Adrenal gland (tissue), 19 donors: ENCODE measurements at places on chromosomes 6 and 20. TPM values are rescaled to one million over a fixed set of nuclear protein-coding genes. Genes with fewer than 3 reads are reported as not detected.

Gene RIPOR3
- 135 TPM for polyA plus RNA-seq

Gene KHDC1
- 1.0 TPM for polyA plus RNA-seq

DNA sequence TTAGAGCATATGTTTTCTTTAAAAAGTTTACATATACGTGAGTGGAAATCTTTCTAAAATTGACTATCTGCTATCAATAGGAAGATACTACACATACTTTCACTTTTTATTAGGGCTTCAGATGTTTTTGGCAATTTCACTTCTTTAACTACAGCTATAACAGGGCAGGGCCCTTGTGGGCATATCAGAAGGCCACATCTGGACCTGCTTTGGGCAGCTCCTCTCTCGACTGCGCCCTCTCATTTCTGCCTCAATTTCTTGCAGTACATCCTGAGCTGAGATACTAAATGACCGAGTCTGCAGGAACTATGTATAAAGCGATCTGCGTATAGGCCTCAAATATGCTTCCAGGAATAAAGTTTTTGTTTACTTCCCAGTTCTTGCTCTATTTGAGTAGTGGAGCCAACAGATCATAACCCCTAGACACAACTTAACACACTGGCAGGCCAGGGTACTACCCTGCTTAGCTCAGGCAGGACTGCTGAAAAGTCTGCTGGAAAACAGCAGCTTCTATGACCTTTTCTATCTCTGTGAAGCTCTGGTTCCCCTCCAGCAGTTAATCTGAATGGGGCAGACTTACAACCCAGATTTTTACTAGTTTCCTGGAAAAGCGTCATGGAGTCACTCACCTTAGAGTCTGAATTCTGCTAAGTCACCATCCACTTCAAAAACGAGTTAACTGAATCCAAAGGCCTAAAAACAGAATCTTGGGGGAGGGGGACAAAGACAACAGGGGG lies 12.7 kb downstream of the GCLC start:
- H3K4me1 ChIP-seq = peaks cover 4% of the 10 kb centered on the region
- peak overlapping the region; percentile 11 for H3K27ac ChIP-seq
- H3K27me3 ChIP-seq = no peaks in the 10 kb centered on the region
- DNase-seq = no peak
- H3K36me3 ChIP-seq = no peaks in the 10 kb centered on the region

DNA sequence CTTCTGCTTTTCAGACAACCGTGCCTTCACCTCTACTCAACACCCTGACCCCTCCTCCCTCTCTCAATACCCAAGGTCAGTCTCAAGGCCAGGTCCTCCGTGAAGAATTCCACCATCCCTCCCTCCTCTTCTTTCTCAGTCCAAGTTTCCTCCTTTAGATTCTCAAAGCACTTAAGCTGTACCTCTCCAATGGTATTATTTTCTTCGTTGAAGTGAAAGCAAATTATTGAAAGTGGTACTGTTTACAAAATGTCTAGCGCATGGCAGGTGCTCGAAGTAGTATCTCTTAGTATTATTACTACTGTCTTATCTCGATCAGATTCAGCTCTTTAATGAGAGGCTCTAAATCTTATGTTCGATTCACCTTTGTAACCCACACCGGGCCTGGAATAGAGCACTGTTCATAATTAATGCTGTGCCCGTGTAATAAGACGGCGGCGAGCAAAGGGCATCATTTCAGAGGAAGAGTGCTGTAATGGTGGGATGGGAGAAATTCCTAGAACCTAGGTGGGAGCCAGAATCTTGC lies 593 bp upstream of the RALGAPB start:
- no peaks in the 10 kb centered on the region for H3K36me3 ChIP-seq
- no peaks in the 10 kb centered on the region for H3K27me3 ChIP-seq
- no peak for DNase-seq
- peak overlapping the region; percentile 93 for H3K27ac ChIP-seq
- peaks cover 25% of the 10 kb centered on the region for H3K4me1 ChIP-seq
- peak overlapping the region; percentile 71 for H3K4me3 ChIP-seq

DNA sequence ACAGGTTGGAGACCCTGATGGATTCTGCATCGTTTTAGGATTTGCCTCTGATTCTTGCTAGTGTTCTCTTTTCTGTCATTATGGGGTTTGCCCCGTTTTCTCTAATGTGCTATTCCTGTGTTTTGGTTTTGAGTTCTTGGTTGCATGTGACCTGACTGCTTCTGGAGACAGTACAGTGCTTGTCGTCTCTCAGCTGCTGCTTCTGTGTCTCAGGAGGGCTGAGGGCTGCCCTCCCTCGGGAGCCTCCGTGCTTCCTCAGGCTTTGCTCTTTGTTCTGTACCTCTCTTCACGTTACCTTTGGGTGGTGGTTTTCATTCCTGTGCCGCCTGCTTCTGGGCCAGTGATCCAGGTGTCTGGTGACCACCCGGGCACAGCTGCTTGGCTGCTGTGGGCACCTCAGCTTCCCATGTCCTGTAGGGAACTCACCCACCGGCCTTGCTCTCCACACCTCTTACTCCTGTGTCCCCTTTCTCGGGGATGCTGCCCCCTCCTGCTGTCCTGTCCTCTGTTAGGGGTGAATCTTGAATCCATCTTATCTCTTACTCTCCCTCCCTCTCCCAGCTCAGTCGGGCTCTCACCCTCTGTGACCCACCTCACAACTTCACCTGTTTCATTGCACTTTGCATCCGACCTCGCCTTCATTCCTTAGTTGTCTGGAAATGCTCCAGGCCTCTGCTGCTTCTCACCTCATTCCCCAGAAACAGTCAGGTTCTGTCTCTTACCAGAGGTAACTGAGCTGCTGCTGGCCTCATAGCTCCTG lies 33.2 kb downstream of the PANK2 start:
- no peaks in the 10 kb centered on the region for H3K36me3 ChIP-seq
- DNase-seq = no peak
- no peak overlapping the region for H3K4me3 ChIP-seq
- H3K27me3 ChIP-seq = no peaks in the 10 kb centered on the region

DNA sequence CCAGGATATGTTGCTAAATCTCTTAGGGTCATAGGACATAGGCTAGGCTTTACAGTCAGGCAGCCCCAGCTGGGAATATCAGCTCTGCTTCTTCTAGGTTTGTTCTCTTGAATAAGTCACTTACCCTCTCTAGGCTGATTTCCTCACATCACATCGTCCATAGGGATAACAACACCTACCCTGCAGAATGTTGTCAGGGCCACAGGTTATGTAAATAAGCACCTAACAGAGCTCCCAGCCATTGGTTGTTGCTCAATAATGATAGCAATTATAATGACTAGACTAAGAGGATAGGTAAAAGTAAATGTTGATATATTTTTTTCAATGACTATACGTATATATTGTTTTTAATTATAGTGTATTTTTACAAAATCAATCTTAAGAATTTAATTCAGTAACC lies 135.0 kb downstream of the HIVEP2 start:
- H3K27me3 ChIP-seq = no peaks in the 10 kb centered on the region
- H3K4me1 ChIP-seq = no peaks in the 10 kb centered on the region
- no peak overlapping the region for H3K4me3 ChIP-seq
- no peak for DNase-seq
- no peaks in the 10 kb centered on the region for H3K36me3 ChIP-seq
- no peak overlapping the region for H3K27ac ChIP-seq

DNA sequence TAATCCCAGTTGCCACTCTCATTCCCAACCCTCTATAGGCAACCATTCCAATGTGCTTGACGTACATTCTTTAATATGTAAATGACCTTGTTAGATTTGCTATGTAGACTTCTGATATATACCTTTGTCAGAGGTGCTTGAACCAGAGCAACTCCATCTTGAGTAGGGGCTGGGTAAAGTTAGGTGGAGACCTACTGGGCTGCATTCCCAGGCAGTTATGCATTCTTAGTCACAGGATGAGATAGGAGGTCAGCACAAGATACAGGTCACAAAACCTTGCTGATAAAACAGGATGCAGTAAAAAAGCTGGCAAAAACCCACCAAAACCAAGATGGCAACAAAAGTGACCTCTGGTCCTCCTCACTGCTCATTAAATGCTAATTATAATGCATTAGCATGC lies 8.3 kb upstream of the HM13 start:
- H3K4me3 ChIP-seq = no peak overlapping the region
- no peaks in the 10 kb centered on the region for H3K27me3 ChIP-seq
- no peak for DNase-seq
- H3K4me1 ChIP-seq = no peaks in the 10 kb centered on the region

GRCh38 chr20:19502169-19502568 lies 255.9 kb upstream of the RIN2 start:
- no peak overlapping the region for H3K27ac ChIP-seq
- no peak overlapping the region for H3K4me3 ChIP-seq
- H3K36me3 ChIP-seq = no peaks in the 10 kb centered on the region
- H3K27me3 ChIP-seq = no peaks in the 10 kb centered on the region
